ENCODE measurements at places on chromosomes 16 and 17.

DNA sequence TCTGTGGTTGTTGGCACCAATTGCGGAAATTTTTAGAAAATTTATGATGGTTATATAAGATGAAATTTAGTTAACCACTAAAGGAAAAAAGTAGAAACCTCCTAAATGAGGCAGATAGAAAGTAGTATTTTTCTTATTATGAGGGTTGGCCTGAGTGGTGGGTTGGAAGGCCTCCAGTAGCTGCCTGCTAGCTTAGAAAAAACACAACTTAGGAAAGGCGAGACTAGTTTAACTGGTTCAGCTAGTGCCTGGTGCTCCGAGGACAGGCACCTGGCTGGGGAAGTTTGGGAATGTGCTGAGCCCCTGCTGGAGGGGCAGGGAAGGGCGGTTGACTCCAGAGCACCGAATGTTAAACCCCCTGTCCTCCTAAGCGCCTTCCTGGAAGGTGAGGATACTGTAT, 19.9 kb downstream of the LDHD start:
- no peak for DNase-seq

DNA sequence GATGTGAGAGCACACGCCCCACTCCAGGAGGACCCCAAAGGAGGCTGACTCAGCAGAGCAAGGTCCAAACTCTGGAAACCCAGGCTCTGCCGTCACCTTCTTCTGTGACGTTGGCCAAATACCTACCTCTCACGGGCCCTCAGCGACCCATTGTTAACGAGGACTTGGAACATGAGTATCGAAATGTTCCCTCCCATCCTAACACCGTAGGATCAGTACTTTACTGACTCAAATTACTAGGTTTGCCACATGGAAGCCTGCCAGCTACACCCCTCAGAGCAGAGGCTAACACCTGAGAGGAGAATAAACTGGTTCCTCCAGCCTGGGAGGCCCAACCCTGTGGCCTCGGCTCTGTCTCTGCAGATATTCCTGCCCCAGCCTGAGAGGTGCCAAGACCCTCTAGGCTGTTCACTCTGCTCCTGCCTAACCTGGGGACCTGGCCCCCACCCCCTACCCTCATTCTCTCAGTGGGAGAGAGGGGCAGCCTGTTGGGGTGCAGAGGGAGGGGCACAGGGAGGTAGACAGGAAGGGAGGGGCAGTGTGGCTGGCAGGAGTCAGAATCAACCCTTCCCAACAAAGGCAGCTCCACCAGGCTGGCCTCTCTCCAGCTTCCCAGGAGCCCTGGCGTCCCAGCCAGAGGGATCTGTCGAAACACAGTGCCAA, 4.4 kb downstream of the PITPNM3 start:
- no peak for DNase-seq

- DNase-seq: no peak
These were observed 15.3 kb downstream of the SGSH start for GRCh38 chr17:80204626-80205468.

- peak; percentile 90 for DNase-seq
These were observed 14.7 kb upstream of the KLHDC4 start for GRCh38 chr16:87780385-87780989.

DNA sequence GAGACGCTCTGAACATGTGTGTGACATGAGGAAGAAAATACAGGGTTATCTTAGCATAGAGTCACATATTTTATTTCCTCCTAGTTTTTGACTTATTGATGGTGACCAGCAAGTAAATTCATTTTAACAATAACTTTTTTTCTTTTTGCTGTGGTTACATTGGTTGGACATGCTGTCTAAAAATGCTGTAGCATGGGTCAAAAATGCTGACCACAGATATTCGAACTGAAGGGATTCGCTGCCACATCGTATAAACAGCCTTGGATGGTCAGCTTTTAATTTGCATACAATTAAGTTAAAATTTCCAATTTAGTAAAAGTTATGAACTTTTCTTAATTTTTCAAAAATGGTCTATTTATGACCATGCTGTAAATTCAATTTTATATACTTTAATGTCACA, 30.5 kb downstream of the RPGRIP1L start:
- DNase-seq: no peak

DNA sequence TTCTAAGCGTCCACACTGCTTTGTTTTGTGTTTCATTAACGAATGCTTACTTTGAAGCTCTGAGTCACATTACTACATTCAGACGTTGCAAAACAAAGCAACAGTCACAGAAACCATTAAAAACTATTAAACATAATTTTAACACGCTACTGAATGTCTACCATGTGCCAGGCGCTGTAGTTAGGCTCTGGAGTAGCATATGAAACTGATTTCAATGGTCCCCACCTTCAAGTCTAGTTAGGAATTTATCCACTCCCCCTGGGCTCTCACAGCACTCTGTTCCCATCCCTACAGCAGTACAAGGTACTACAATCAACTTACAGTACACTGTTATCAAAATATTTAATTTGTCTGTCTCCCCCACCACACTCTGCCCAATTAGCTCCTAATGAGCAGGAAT, 631 bp downstream of the UTP6 start:
- no peak for DNase-seq

DNA sequence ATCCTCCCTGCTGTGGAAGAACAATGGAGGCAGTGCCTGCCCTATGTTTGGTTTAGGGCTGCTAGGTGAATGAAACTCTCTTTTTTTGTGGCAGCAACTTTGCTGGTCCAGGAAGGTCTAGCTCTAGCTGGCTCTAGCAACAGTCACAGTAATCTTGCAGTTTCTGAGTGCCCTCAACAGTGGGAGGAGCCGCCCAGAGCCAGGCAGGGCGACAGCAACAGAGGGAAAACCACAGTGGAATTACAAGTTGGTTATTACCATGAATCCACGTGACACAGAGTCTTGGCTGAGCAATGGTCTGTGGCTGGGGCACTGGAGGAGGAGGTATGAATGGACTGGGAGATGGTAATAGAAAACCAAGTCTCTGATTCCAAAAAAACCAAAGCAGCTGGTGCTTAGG, 10.3 kb downstream of the HSPB9 start:
- DNase-seq: peak; percentile 63

- DNase-seq: no peak
These were observed 21.8 kb downstream of the CACNA1H start for GRCh38 chr16:1174477-1175357.

GRCh38 chr16:13076878-13077277, 175.5 kb downstream of the SHISA9 start:
- no peak for DNase-seq

GRCh38 chr17:75549246-75550138, 24.0 kb downstream of the LLGL2 start:
- no peak for DNase-seq

DNA sequence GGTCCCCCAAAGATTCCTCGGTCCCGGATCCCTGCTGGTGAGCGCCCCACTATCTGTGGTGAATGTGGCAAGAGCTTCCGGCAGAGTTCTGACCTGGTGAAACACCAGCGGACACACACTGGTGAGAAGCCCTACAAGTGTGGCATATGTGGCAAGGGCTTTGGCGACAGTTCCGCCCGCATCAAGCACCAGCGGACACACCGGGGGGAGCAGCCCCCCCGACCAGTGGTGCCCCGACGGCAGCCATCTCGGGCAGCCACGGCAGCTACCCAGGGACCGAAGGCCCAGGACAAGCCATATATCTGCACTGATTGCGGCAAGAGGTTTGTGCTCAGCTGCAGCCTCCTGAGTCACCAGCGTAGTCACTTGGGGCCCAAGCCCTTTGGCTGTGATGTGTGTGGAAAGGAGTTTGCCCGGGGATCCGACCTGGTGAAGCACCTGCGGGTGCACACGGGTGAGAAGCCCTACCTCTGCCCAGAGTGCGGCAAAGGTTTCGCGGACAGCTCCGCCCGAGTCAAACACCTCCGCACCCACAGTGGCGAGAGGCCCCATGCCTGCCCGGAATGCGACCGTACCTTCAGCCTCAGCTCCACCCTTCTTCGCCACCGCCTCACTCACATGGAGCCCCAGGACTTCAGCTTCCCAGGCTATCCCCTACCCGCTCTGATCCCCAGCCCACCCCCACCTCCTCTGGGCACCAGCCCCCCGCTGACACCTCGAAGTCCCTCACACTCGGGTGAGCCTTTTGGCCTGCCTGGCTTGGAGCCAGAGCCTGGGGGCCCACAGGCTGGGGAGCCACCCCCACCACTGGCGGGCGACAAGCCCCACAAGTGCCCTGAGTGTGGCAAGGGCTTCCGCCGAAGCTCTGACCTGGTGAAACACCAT, 2.8 kb downstream of the ZNF48 start:
- no peak for DNase-seq

DNA sequence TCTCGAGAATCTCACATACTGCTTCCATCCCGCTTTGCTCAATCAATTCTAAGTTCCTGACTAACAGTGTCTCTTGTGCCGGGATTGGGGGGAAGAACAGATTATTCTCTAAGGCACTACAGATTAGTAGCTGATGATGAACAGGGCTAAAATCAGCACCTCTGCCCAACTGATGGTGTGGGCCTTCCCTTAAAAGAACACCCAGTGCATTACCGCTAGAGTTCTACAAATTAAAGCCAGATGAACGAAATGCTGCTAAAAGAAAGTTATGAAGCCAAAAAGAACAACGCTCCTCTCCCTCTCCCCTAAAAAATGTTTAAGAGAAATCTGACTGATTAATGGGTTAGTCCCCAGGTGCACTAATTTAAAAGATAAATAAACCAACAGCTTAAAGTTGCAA, 4.4 kb downstream of the CDC27 start:
- DNase-seq: no peak

DNA sequence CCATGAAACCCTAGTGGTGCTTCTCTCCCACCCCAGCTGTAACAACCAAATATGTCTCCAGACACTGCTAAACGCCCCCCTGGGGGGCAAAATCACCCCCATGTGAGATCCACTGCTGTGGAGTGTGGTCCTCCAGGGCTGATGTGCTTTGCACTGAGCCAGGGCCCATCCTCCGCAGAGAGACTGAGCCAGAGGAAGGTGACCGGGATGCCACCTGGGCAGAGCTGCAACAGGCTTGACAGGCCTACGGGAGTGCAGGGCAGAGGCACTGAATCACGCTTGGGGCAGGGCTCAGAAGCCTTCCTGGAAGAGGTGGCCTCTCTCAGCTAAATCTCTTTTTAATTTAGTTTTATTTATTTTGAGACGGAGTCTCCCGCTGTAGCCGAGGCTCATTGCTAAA, 4.4 kb downstream of the GJD3 start:
- DNase-seq: no peak

DNA sequence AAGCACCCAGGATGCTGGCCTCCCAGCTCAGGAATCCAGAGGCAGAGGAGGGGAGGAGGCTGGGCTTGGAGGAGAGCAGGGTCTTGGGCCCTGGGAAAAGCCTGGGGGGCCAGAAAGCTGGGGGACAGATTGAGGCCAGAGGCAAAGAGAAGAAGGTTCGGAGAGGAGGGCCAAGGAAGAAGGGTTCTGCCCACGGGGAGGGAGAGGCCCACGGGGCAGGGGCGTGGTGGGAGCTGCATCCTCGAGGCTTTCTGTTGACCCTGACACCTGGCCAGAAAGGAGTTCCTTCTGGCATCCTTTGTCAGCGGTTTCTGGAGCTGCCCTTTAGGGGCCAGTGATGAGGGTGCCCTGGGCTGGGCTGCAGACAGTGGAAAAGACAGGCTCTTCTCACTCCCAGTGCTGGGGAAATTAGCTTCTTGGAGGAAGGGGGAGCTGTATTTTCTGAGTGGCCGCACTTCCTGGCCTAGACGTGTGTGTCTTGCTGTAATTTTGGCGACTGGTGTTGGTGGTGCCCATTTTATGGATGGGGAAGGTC, 308.7 kb downstream of the SEC14L1 start:
- DNase-seq: no peak

GRCh38 chr16:1288813-1289476, 20.5 kb upstream of the UBE2I start:
- DNase-seq: no peak

GRCh38 chr16:83100679-83101078, 473.9 kb downstream of the CDH13 start:
- DNase-seq: peak; percentile 41

GRCh38 chr16:12067714-12068401, 91.3 kb downstream of the SNX29 start:
- peak; percentile 77 for DNase-seq

DNA sequence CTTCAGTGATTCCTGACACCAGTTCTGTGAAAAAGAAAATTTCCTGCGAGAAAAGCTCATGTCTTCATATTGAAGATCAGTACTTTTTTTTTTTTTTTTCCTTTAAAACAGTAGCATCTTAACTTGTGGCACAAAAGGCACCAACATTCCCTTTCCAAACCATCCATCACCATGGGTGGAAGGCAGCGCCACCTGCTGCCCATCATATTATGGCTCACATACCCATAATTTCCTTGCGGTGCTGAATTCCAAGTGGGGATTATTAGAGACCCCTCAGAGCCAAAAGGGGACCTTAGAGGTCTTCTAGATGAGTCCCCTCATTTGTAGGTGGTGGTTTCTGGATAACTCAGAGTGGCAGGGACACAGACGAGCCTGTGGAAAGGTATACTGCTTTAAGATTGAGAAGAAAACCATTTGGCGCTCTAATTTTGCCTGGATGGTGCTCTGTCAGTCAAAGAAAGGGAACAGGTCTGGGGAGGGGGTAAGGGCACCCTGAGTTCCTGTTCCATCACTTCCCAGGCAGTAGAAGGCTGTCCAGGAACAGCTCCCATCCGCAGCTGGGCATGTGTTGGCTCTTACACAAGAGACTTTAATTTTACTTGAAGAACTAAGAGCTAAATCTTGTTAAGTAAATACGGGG, 7.9 kb upstream of the SOST start:
- peak; percentile 22 for DNase-seq

GRCh38 chr17:40517286-40517662, 15.9 kb upstream of the TNS4 start:
- DNase-seq: no peak

DNA sequence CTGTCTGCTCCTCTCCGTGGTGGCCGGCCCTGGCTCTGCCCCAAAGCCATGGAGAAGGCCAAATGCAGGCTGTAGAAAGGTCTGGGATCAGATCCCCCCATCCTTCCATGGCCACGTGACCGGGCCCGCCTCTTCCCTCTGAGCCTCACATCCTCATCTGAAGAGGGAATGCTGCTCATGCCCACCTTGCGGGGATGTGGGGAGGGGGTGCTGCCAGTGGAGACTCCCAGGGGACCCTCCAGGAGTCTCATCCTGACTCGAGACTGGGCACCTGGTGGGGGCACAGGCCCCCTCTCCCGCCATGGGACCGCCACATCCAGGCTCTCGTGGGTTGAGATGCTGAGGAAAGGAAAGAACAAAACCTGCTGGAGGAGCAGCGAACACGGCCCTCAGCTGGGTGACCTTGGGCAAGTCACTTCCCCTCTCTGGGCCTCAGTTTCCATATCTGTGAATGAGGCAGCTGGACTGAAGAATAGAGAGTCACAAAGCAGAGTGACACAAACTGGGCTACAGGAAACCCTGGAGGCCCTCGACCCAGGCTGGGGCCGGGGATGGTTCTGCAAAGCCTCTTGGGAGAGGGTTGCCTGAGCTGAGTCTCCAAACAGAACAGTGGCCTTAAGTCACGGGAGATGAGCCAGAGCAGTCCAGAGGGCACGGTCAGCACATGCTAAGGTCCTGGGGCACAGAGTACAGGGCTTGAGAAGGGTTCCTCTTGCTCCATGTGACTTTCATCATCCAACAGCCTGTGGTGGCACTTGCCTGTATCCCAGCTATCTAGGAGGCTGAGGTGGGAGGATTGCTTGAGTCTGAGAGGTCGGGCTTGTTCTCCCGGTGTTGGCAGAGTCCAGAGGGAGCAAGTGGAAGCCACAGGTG, 30.1 kb downstream of the SOCS1 start:
- DNase-seq: no peak

- DNase-seq: no peak
These were observed 58.6 kb upstream of the NLK start for GRCh38 chr17:27983853-27984252.

GRCh38 chr16:89371968-89372634, 118.3 kb downstream of the ANKRD11 start:
- no peak for DNase-seq

GRCh38 chr17:58391302-58391984, 25.9 kb downstream of the RNF43 start:
- no peak for DNase-seq

- no peak for DNase-seq
These were observed 488.2 kb downstream of the RBFOX1 start for GRCh38 chr16:7820816-7821215.

Measured in activated CD4-positive, alpha-beta T cell treated with anti-CD3 and anti-CD28 coated beads, Interleukin-10, Interleukin-2, amounts not matched to agents 100 ng/mL and 50 ng/mL, durations not matched to agents 16 hours and 8 hours (primary cell).